ENCODE measurements at places on chromosomes 16 and 17. TPM values are rescaled to one million over a fixed set of nuclear protein-coding genes. Genes with fewer than 3 reads are reported as not detected.

The RFNG gene
- total RNA-seq: 19.3 TPM

The SPATA32 gene
- total RNA-seq: under 0.01 TPM

The NKIRAS2 gene
- 30.3 TPM for total RNA-seq

The YPEL3 gene
- total RNA-seq: 22.9 TPM

The SYCE1L gene
- total RNA-seq: 2.8 TPM

The TEX19 gene
- total RNA-seq: not detected

The EVI2A gene
- 0.17 TPM for total RNA-seq

The SLC16A11 gene
- total RNA-seq: 2.1 TPM

The NXPH3 gene
- total RNA-seq: 5.3 TPM

The GPR139 gene
- total RNA-seq: not detected

The SPHK1 gene
- total RNA-seq: 383 TPM

The KRTAP9-2 gene
- not detected for total RNA-seq

The TMEM88 gene
- total RNA-seq: 26.7 TPM

The KRT25 gene
- not detected for total RNA-seq

The SULT1A1 gene
- 3.2 TPM for total RNA-seq

The PIK3R5 gene
- not detected for total RNA-seq

The KCNH4 gene
- under 0.01 TPM for total RNA-seq

The COG8 gene
- total RNA-seq: 28.6 TPM

The KRTAP4-3 gene
- not detected for total RNA-seq

The FBXW10 gene
- total RNA-seq: under 0.01 TPM

The CCDC40 gene
- total RNA-seq: 2.3 TPM

The GINS2 gene
- total RNA-seq: 1.5 TPM

The ESRP2 gene
- total RNA-seq: 1.7 TPM

The CRAMP1 gene
- total RNA-seq: 10.4 TPM

The NSF gene
- total RNA-seq: 41.3 TPM

The FOXO3B gene
- 1.2 TPM for total RNA-seq

The NEURL4 gene
- total RNA-seq: 13.7 TPM
